Activated CD4-positive, alpha-beta T cell treated with anti-CD3 and anti-CD28 coated beads for 36 hours (primary cell): ENCODE measurements at places on chromosomes 5 and 9. TPM values are rescaled to one million over a fixed set of nuclear protein-coding genes. Genes with fewer than 3 reads are reported as not detected.

DNA sequence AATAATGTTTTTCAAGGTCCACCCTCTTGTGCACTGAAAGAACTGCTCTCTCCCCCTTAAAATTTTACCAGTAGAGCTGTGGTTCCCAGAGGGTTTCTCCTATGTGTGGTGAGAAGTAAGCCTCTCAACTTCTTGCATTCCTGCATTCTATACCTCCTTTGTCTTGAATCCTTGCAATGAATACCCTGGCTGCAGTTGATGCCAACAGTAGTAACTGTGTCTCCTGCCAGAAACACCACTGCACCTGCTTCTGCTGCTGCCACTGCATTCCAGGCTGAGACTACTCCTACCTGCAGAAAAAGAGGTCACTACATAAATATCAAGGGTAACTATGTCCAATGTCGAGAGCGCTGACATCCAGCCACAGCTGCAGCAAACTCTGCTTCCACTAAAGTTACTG, 203.7 kb downstream of the TMEM167A start:
- DNase-seq, result no peak

GRCh38 chr9:15280647-15281046, 26.4 kb downstream of the TTC39B start:
- DNase-seq, result no peak

- no peak for DNase-seq
Observed at GRCh38 chr9:88013035-88013434, 38.7 kb upstream of the CDK20 start.

GRCh38 chr5:81506900-81507588, 113.1 kb upstream of the ACOT12 start:
- peak; percentile 52 for DNase-seq

DNA sequence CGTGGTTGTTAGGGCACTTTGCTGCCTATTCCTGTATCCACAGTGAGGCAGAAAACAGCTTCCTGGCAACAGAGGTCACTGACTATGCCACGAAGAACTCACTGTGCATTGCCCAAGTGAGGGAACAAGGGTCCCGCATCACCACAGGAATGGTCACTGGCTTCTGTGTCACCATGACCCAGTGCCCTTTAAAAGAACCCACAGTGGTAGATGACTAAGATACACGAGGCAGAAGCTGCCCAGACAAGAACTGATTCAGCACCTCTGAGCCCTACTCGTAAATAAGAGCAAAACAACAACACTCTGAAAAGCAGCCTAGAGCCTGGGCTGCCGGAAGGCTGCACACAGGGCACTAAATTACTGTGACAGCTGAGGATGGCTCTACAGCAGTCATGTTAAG, 236.6 kb upstream of the RASEF start:
- DNase-seq, result no peak

- peak; percentile 63 for DNase-seq
Observed at GRCh38 chr5:16935231-16936149, 598 bp downstream of the MYO10 start.

DNA sequence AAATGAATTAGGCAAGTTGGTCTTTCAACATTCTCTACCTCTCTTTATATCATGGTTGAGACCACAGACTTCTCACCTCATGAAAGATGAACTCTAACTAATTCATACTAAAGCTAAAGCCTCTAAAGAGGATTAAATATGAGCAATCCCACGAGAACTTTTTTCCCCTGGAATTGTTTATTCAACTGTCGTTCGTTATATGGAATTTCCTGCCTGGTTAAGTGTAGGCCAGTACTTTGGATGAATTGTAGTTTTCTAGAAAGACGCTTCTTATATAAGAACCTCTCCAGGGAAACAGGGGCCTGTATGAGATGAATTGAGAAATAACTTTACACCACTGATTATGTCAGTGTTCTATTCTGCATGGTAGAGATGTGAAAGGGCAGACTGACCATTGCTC, 42.9 kb downstream of the PDCD1LG2 start:
- no peak for DNase-seq

DNA sequence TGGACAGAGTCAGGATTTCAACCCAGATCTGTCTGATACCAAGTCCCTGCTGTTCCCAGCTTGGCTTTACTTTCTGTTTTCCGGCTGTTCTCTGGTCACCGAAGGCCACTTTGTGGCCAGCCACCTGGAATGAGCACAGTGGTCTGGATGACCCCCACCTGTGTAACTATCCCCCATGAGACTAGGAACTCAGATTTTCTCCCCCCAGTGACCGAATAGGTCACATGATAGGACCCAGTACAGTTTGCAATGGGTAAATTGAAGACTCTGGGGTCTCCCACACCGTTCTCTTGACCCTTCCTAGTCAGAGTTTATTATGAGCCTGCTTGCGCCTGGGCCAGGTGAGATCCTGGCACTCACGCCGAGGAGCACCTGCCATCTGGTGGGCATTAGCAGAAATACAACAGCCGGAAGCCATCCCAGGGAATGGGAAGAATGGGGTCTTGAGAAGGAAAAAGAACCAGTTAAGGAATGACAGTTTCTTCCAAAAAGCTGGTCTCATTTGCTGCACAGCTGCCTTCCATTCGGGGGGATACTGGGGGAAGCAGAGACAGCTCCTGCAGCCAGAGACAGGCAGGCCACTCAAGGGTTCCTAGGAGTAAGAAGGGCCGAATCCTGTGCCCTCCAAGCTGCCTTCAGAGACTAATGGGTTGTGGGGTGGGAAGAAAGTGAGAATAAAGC, 7.1 kb downstream of the PHYHD1 start:
- peak; percentile 73 for DNase-seq

DNA sequence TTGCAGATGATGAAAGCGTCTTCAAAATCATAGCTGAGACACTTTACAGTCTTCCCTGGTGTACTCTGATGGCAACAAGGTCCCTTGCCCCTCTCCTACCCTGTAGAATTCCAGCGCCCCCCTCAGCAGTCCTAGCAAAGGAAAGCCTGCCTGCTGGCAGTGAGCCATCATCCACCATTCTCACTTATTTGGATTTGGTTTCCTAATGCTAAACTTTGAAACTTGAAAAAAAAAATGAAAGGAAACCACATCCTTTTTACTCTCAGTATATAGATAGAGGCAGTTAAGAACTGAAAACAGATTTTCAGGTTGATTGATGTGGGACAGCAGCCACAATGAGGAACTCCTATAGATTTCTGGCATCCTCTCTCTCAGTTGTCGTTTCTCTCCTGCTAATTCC, at the start of gene GZMA:
Gene GZMA (plus strand): TSS at position 299 of the 400 bp plus-strand sequence. CDS start 37 bp downstream, at position 336.
- peak; percentile 39 for DNase-seq

DNA sequence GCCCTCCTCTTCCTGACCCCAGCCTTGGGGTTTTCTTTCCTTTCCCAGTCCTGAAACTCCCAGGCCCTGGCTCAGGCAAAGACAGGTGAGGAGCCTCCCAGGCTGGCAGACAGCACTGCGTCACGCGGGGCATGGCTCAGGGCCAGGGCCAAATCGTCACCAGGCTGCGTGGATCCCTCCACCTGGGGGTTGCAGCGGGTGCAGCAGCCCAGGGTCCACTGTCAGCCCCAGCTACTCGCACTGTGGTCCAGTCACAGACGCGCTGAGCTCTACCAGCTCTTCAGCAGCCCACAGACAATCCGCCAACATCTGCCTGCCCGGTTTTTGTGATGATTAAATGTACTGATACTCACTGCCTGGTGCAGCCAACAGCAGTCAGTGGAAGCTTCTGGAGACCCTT, 12.1 kb downstream of the FAM78A start:
- DNase-seq, result peak; percentile 63

DNA sequence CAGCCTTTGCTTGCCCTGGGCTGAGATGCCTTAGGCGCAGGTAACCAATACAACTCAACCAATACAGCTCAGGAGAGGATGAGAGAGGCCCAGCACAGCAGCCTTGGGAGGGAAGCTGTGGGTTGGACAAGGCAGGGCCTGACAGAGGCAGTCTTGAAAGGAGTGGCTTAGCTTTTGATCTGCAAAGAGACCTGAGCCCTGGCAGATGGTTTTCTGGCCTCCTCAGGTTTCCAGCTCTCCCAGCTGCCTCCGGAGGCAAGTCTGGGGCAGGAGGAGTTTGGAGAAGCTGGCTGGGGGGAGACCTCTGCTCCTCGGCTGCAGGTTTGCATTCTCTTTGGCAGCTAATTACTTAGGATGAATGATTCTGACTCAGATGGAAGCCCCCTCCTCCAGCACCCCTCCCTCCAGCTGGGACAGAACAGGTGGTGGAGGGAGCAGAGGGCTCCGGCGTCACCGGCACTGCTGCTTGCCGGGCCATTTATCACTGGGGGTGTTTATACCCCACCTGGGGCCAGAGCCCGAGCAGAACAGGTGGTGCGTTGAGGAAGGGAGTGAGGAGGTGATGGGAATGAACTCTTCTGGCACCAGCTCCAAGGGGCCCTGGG, 50.8 kb downstream of the TSPAN17 start:
- DNase-seq, result no peak

GRCh38 chr5:137837491-137838394, 29.9 kb upstream of the MYOT start:
- DNase-seq, result no peak

DNA sequence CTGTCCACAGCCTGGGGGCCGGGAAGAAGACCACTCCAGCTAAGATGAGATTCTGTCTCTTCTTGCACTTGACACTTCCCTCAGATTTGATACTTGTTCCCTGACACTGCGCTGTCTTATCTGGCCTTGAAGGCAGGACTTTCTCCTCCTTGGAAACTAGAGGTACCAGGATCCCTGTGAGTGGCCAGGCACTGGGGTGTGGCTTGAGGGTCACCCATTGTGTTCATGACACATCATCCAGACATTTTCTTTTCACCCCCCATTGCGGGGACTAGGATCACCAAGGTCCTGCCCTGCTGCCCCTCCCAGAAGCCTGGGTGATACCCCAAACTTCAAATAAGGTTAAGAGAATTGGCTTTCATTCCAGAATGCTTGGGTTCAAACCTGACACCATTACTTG, 103.3 kb downstream of the NDFIP1 start:
- DNase-seq, result no peak

DNA sequence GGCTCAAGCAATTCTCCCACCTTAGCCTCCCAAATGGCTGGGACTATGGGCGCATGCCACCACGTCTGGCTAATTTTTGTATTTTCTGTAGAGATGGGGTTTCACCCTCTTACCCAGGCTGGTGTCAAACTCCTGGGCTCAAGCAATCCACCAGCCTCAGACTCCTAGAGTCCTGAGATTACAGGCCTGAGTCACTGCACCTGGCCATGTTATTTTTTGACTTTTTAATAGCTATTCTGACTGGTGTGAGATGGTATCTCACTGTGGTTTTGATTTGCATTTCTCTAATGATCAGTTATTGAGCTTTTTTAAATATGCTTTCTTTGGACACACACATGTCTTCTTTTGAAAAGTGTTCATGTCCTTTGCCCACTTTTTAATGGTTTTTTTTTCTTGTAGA, 38.2 kb downstream of the FBXW2 start:
- DNase-seq, result no peak

GRCh38 chr5:32506799-32507198, 62.3 kb upstream of the ZFR start:
- no peak for DNase-seq

- DNase-seq, result no peak
Observed at GRCh38 chr5:31033295-31033694, 160.2 kb upstream of the CDH6 start.

DNA sequence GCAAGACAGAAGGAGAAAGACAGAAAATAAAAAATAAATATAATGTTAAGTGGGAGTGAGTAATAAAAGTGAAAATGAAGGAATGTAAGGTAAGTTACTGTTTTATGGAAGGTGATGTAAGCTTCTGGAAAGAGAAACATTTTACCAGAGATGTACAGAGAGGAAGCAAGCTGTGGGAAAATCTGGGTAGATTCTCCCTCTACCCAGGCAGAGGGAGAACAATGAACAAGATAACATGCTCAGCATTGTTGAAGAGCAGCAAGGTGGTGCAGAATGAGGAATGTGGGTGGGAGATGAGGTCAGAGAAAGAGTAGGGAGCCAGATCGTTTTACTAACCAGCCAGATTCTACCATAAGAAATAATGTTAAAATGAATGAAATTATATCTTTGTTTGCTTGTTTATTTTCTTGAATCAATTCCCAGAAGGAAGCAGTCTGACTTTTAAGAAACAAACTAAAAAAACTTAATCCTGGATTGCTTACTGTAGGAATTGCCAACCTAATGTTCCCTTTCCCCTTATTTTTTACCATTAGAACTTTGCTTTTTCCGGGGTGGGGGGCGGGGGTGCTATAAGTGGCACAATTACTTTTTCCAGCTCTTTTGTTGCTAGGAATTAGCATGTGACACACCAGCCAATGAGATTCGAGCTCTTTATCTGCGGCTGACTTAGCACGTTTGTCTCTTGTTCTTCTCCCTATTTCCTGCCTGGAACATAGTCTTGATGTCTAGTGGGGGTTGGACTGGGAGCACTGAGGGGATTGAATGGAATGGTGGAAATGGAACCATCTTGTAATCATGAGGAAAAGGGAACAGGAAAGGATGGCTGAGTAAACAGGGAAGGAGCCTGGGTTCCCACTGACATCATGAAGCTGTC, 356.7 kb downstream of the TMEM167A start:
- no peak for DNase-seq

DNA sequence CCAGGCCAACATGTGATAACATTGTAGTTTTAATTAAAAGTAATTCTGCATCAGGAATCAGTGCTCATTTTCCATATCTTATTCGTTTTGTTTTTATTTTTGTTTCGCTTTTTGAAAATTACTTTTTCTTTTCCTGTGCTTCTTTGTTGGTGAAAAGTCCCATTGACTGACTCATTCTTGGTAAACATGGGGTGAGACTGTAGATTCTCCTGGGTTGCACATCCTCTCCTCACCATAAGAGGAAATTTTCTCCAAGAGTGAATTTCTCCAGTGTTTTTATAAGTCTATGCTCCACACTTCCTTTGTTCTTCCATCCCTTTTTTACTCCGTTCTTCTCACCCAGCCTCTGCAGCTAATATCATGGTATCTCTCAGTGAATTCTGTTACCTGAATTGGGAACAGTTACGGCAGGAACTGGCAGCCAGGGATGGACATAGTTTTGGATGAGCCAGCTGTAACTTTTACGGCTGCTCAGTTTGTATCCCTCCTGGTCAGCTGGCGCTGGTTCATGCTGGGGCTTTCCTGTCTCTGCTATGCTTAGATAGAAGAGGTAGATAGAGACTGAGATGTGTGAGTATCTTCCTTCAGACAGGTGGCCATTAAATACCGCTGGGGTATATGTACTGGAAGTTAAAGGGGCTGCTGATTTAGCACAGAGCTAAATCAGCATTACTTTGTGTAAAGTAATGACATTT, 80.0 kb downstream of the MAN2A1 start:
- DNase-seq, result no peak

GRCh38 chr5:53815471-53815870, 255.0 kb downstream of the NDUFS4 start:
- DNase-seq, result no peak

- DNase-seq, result no peak
Observed at GRCh38 chr9:132997591-132997990, 19.1 kb downstream of the GFI1B start.

GRCh38 chr5:57537811-57538210, 55.2 kb upstream of the ACTBL2 start:
- no peak for DNase-seq

Gene ANKRD31
- 0.66 TPM for total RNA-seq

Gene FOXI1
- total RNA-seq, result not detected

Gene CD14
- total RNA-seq, result 0.43 TPM

Gene ANKRD18B
- total RNA-seq, result 2.2 TPM

Gene C9orf40
- 19.7 TPM for total RNA-seq

Gene OR1J2
- total RNA-seq, result not detected

Gene SH3TC2
- not detected for total RNA-seq

Gene KCTD16
- 0.25 TPM for total RNA-seq

Gene GRXCR2
- not detected for total RNA-seq

Gene REEP2
- 4.0 TPM for total RNA-seq

Gene RNF44
- 61.6 TPM for total RNA-seq
